ENCODE measurements at places on chromosomes 12 and 14.
A peak's percentile ranks its signal among the peaks of the same experiment; 100 is the strongest.

GRCh38 chr14:92728759-92729364 is 19.6 kb downstream of the LGMN start:
- peak; percentile 35 for DNase-seq

DNA sequence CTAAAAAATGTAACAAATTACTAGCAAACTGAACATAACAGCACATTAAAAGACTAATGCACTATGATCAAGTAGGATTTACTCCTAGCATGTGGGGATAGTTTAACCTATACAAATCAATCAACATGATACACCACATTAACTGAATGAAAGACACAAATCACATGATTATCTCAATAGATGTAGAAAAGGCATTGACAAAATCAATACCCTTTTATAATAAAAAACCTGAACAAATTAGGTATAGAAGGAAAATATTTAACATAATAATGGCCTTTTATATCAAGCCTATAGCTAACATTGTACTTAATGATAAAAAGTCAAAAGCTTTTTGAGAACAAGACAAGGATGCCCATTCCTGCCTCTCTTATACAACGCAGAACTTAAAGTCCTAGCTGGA is 540.0 kb downstream of the RERGL start:
- no peak for DNase-seq

DNA sequence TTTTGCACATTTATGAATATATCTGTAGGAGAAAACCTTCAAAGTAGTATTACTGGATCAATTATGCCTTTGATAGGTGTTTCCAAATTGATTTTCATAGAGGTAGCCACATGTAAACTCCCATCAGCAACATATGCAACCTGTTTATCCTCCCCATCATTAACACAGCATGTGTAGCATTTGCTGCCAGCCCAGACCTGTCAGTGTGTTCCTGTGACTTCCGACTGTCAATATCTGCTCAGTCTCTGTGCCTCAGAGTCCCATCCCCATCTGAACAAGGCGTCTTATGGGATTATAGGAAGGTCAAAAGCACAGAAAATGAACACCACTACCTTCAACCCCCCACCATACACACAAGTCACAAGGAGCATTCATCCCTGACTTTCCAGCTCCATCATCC is 9.5 kb upstream of the CAPRIN2 start:
- DNase-seq, result no peak

DNA sequence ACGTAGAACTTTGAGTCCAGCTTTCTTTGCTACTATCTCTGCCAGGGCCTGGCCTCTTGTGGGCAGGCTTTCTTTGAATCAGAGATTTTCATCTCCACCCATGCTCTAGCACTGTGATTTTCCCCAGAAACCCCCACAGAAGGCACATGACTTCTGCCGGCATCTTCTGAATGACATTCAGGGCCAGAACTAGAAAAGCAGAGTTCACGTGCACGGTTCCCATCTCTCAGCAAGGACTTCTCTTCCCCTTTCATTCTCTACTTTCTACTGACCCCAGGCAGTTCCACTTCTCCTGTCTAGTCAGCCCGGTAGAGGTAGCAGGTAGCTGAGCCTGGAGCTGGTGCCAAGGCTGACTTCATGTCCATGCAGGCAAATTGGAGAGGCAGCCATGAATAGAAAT is 26.9 kb downstream of the BATF start:
- DNase-seq, result no peak

DNA sequence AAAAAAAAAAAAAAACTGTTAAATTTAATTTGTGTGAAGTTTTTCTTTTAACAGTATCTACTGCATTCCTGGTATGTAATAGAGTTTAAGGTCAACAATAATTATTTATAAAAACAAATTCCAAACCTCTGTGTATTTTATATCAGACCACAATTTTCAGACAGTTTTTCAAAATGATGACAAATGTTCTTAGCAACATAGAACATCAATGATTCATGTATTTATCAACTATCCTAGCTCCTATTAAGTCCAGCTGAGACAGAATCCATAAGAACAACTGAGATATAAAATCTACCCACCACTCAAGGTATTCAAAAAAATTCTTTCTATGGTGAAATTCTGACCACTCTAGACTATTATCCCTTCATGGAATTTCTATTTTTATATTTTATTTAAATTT is 144.5 kb downstream of the EPS8 start:
- DNase-seq, result no peak

DNA sequence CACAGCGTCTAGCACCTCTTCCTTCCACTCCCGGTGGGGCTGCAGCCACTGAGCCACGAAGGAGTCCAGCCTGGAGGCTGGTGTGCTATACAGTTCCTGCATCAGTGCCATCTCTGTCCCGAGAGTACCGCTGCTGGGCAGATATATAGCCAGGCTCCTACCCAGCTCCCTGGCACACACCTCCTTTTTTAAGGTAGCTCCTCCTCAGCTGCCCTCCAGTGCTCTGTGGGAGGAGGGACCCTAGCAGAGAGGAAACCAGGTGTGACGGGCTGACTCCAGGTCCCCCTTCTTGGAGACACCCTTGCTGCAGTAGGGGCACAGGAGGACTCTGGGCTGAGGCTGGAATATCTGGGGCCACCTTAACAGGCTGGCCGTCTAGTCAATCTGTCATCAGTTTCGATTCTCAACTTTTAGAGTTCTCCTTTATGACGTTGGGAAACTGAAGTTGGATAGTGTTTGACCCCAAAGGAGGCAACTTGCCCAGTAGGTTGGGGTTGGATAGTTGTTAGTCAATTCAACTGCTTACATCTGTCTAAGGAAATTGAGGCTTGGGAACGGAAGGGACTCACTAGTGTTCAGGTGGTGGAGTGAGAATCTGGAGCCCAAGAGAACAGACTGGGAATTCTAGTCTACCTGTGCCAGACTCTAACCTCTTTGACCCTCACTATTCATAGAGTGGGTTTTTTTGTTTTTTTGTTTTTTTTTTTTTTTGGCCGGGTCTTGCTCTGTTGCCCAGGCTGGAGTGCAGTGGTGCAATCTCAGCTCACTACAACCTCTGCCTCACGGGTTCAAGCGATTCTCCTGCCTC is at the start of gene OASL:
TSS of gene OASL (minus strand) at position 386 of the 808 bp plus-strand sequence. CDS start at position 111, 275 bp downstream.
- no peak for DNase-seq

- DNase-seq, result no peak
These were observed 27.0 kb upstream of the FOXN3 start for GRCh38 chr14:89444044-89444443.

DNA sequence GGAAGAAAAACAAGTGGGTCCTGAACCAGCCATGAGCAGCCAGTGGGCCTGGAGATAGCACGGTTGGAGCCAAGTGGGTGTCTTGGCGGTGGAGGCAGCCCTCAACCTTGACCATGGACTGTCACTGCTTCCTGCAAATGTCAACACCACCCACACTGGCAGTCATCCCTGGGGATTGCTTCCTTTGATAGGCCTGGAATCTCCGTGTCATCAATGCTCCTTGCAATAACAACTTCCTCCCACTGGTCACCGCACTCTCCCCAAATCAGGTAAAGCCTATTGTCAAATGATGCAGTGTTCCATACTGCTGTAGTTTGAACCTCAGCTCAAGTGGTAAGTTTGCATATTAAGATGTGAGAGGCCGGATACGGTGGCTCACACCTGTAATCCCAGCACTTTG is 129.1 kb downstream of the NTF3 start:
- no peak for DNase-seq

GRCh38 chr12:25187781-25188180 is 7.2 kb downstream of the DNAI7 start:
- DNase-seq, result no peak

DNA sequence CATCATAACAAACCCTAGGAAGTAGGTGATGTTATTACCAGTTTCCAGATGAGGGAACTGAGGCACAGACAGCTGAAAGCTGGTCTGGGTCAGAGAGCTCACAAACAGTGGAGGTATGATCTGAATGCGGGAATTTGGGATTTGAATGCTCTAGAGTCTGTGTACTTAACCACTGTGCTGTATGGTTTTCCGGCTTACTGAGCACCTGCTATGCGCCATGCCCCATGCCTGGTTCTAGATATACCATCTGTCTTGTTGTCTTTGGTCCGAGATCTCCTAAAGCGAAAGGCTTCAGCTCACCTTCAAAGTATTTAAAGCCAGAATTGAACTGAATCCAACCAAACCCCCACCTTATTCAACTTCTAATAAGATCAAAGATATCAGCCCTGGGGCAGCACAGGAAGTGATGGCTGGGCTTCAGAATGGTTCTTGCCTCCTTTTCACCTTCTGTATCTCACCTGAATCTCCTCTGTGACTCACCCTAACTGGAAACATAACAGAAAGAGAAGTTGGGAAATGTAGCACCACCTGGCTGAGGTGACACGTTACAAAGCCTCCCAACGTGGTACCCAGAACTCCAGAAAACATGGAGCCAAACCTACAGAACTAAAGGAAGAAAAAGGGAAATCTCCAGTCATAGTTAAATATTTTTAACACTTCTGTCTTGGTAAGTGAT is 54.3 kb downstream of the PRMT8 start:
- DNase-seq, result no peak

DNA sequence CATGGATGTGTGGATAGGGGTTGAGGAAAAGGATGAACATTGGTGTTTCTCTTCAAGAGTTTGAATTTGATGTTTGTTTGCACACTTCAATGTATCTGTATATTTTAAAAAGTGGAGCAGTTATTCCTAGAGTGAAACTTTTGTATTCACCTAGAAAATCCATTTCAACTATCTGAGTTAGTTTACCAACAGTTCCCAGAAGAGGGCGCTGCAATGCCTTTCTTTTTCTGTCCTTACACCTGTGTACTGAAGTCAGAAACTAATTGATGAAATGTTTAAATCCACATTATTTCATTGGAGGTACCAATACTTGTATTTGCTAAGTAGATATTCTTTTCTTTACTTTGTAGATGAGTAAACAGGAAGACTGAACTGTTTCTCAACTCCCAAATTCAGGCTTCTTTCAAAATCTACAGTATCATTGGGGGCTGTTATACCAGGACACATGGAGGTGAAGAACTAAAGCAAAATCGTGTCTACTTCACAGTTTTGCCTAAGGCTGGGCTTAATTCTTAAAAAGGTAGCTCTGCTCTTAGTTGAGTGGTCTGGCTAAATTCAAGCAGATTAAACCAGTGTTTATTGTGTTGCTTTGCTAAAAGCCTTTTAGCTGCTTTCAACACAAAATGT is 26.6 kb upstream of the KLRB1 start:
- peak; percentile 69 for DNase-seq

GRCh38 chr14:54047645-54048308 is 91.2 kb upstream of the BMP4 start:
- DNase-seq, result no peak

DNA sequence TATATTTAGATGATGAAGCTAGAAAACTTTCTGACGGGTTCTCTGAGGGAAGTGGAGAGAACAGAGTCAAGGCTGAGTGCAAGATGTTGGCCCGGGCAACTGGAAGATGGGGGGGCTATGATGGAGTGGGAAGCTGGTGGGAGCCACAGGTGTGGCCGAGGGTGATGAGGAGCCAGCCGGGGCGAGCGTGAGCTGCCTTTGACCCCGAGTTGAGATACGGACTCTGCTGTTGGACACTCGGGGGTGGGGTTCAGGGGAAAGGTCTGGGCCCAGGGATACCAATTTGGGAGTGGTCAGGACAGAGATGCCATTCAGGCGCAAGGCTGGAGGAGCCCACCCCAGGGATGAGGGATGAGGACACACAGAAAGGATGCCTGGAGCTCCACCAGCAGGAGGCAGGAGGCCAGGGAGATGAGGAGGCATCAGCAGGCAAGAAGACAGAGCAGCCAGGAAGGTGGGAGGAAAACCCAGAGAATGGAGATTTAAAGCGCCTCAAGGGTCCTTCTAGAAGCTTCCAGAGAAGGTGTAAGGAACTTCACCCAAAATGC is 9.0 kb downstream of the SCARB1 start:
- DNase-seq, result no peak

GRCh38 chr12:57127101-57127725 is 1.1 kb upstream of the LRP1 start:
- peak; percentile 70 for DNase-seq

- DNase-seq, result no peak
These were observed 49.0 kb downstream of the CACNA1C start for GRCh38 chr12:2101771-2102170.

Measured in hematopoietic multipotent progenitor cell treated with erythropoietin and hydrocortisone succinate and interleukin-3 and kit ligand, for 15 days (in vitro differentiated cells).